CD8-positive, alpha-beta memory T cell (primary cell): ENCODE measurements at places on chromosomes 7 and 10.

GRCh38 chr10:28533186-28533564 is 257 bp downstream of the WAC start:
- no peak for DNase-seq

GRCh38 chr10:13784067-13784466 is 197.3 kb downstream of the PRPF18 start:
- DNase-seq: no peak

GRCh38 chr10:52992567-52992966 is 220.0 kb upstream of the MBL2 start:
- DNase-seq: no peak

DNA sequence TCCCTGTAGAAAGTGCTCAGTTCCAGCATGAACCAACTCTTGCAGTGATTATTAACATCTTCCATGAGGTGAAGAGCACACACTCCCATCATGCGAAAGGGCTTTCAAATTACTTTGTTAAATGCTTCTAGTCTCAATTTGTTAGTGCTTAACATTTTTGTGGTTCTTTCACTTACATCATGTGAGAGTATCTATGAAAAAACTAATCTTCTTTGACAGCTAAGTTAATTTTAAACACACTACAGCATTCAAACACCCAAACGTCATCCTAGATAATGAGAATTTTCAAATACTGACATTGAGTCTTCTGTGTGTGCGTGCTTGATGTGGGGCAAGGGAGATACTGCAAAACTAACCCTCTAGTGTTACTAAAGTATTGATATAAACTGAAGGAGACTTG is 84.8 kb downstream of the ETV1 start:
- no peak for DNase-seq

DNA sequence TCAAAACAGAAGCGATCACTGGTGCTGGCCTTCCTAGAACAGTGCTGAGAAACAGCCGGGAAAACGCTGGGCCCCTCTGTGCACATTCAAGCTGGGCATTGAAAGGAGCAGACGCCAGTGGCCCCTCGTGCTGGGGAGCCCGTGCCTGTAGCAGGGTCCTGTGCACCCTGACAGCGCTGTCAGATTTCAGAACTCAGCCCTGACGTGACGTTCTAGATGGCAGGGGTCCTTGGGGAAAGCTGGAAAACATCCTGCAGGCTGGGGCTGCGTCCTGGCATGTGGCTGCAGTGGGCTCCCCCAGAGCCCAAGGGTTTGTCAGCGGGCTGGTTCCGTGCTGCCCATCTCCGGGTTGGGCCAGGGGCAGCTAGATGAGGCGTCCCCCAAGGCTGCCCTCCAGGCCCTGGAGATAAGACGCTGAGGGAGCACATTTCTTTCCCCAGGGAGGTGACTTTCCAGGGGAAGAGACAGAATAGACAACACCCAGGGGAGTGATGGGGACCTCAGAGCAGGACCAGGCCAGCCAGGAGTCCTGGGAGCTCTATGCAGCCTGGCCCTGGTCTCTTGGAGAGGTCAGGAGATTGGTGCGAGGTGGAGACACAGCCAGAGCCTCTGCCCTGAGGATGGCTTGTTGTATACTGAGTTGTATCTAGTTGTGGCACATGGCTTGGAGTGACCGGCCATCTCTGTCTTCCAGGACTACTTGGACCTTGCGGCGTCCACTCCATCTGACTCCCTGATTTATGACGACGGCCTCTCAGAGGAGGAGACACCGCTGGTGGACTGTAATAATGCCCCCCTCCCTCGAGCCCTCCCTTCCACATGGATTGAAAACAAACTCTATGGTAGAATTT is 12.1 kb upstream of the CSGALNACT2 start:
- DNase-seq: no peak

DNA sequence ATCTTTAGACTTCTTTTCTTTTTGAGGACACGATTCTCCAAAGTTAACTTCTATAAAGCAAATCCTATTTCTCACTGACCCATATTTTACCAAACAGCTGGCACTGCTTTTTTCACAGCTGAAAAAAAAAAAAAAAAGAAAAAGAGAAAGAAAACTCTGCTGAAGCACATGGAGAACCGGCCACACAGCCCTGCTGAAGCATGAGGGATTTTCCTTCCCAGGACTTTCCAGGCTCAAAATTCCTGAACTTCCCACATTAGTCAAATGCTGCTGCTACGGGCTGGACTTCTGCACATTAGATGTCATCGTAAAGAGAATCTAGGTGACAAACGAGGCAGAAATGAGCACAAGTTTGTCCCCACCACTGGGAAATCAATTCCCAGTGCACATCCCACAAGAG is 25.2 kb downstream of the HIPK2 start:
- no peak for DNase-seq

DNA sequence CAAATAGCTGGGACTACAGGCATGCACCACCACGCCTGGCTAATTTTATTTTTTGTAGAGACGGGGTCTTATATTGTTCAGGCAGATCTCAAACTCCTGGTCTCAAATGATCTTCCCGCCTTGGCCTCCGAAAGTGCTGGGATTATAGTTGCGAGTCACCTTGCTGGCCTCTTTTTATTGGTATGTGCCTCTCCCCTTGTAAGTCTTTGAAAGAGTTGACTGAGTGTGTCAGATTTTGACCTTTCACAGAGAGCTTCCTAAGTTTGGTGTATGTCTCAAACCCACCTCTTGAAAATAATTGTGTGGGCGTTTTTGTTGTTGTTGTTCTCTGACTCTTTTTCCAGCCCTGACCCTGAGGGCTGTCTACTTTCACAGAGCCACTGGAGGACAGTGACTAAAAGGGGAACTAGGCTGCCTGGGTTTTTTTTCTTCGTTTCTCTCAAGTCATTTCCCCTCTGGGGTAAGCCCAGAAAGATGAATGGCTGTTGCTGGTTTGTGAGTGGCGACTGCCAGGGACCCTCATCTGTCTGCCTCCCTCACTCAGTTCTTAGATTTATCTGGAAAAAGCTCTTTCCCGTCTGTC is 262.8 kb downstream of the ZEB1 start:
- no peak for DNase-seq

- no peak for DNase-seq
Observed at GRCh38 chr10:98316661-98317060, 48.7 kb upstream of the LOXL4 start.

DNA sequence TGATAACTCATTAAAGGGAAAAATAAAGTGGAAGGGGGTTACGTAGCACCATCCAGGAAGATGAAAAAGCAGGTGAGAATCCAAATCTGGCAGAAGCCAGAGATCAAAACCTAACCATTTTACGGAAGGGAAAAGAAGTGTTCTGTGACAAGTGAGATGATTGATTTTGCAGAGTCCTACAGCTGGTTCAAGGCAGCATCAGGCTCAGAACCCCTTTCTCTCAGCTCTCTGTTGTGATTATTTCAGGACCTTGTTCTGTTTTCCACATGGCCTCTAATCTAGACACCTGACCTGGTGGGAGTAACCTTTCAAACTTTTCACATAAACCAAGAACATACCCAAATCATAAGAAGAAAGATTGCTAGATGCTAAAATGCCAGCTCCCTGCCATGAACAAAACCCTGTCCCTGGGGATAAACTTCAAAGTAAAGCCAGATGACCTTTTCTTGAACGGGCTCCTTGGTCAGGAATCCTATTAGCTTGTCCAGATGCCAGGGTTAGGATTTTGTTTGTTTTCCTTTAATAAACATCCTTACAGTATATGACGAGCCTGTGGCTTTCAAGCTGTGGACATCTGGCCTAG is 5.9 kb downstream of the DUSP5 start:
- no peak for DNase-seq
